Femur (tissue), 1 donor: ENCODE measurements at places on chromosomes 1 and 21.
A peak's percentile ranks its signal among the peaks of the same experiment; 100 is the strongest.

- DNase-seq, result no peak
Measured at GRCh38 chr1:214678386-214678785, 75.4 kb downstream of the CENPF start.

DNA sequence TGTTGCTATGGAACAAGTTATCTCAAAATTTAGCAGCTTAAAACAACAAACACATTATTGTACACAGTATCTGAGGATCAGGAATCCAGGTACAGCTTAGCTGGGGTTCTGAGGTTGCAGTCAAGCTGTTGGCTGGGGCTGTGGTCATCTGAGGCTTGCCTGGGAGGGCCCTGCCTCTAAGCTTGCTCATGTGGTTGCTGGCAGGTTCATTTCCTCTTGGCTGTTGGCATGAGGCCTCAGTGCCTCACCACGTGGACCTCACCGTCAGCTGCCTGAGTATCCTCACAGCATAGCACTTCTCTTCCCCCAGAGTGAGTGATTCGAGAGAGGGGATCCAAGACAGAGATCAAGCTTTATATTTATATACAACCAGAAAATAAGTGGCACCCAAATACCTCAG is 18.6 kb downstream of the NTPCR start:
- DNase-seq, result no peak

DNA sequence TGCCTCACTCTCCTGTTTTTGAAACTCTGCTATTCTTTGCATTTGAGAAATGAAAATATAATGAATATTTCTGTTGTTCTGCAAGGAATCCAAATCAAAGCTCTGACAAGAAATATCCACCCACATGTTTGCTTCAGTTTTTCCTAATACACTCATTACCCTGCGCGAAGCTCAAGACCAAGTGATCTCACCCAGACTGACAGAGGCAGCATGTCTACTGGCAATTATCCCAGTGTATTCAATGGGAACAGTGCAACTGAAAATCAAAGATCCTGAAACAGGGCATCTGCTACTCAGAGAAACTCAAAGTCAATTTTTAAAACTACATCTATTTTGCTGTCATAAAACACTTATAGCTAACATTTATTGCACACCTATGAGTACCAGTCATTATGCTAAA is 321.0 kb upstream of the LRRC7 start:
- peak; percentile 20 for DNase-seq

DNA sequence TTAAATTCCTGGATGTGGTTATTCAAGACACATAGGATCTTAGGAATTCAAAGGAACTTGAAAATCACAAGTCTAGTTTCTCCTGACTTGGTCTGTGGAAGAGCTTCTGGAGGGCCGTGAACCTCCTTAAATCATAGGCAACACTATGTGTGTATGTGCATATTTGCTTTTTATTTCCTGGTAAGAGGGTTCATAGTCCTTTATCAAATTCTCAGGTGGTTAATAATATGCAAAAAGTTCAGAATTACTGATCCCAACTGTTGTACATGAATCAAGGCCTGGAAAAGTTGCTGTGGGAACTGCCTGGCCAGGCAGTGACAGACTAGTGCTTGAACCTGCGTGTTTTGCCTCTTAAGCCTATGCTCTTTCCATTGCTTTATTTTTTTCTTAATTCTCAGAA is 12.9 kb downstream of the MTR start:
- DNase-seq, result no peak

DNA sequence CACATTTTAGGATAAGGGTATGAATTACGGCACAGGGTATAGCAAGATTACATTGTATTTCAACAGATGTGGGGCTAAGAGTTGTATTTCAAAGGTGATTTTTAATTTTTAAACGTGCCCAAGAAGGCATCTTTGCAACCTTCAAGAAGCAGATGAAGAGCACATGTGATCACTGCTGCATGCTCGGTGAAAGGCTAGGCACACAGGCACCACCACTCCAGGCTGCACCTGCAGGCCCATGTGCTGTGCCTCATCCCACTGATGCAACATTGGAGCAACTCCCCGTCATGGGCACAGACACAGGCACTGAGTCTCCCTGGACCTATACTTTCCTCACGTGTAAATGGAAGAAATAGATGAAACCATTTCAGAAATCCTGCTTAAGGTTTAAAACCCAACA is 23.5 kb downstream of the UBE2G2 start:
- no peak for DNase-seq

- DNase-seq, result no peak
Measured at GRCh38 chr1:231969076-231969475, 342.5 kb downstream of the DISC1 start.

- DNase-seq, result no peak
Measured at GRCh38 chr1:121458291-121459048, 273.7 kb downstream of the SRGAP2C start.

DNA sequence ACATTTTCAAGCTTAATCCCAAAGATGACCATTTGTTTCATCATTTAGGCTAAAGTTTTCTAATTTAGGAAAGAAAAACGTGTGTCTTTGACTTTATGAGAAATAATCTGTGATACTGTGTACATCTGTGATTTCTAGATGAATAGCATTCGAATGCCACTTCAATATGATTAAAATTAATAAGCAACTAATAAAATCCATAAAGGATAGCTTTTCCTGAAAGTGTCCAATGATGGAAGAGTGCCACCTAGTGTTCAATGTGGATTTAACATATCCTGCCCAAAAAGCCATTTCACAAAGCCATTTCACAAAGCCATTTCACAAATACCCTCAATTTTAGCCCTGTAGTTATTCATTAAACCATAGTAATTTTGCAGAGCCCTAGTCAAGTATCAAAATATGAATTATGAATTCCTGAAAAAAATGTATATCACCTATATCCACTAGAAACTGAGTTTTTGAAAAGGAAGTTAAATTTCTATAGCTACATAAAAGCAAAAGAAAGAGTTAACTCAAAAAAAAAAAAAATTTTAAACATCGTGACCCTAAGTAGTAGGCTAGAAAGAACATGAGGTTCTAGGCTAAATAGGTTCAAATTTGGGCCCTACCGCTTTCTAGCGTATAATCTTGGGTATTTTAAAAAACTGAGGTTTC is 19.1 kb downstream of the NME7 start:
- no peak for DNase-seq

- no peak for DNase-seq
Measured at GRCh38 chr1:116390195-116390594, 17.2 kb downstream of the ATP1A1 start.

DNA sequence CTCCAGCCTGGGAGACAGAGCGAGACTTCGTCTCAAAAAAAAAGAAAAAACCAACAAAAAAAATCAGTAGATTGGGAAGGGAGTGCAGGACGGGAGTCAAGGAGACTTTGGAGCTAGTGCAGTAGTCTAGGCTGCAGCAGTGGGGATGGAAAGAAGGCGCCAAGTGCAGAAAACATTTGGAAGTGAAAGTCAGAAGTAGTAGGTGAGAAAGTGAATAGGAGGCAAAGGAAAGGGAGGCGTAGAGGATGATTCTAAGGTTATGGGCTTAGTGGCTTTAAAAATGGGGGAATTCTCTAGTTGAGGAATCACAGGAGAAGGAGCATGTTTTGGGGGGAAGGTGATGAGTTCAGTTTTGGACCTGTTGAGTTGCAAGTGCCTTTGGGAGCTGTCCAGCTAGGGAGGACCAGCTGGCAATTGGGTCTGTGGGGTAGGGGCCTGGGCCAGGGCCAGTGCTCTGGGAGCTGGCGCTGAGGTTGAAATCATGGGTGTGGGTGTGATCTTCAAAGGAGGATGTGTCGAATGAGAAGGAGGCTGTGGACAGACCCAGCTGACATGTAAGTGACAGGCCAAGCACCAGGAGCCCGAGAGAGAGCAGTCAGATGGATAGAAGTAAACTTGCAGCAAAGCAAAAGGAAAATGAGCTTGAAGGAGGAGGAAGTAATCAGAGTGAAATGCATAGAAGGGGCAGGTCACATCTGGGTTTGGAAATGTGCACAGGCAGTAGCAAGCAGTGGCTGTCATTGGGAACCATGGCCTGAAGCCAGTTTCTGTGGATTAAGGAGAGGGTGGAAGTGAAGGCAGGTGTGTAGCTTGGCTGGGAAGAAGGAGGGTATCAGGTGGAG is 15.8 kb downstream of the TMCC2 start:
- no peak for DNase-seq

DNA sequence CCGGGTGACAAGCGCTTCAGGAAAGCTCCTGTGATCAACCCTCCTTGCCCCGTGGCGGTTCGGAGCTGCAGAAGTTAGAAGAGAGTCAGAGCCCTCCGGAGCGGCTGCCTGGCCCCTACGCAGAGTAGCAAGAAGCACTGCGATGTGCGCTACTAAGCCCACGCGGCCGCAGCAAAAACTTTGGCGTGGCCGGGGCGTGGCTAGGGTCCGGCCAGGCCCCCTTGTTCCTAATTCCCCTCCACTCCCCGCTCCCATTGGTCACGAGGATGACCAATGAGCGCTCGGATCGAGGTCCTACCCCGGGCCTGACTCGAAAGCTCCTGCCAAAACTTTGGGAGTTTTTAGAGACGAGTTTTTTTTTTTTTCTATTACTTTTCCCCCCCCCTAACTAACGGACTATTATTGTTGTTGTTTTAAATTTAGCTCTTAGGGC is at the start of gene HLX:
Gene HLX, plus strand, starts transcription at position 368 of the 433 bp plus-strand sequence. CDS start 415 bp downstream, outside the sequence.
- DNase-seq, result peak; percentile 96

DNA sequence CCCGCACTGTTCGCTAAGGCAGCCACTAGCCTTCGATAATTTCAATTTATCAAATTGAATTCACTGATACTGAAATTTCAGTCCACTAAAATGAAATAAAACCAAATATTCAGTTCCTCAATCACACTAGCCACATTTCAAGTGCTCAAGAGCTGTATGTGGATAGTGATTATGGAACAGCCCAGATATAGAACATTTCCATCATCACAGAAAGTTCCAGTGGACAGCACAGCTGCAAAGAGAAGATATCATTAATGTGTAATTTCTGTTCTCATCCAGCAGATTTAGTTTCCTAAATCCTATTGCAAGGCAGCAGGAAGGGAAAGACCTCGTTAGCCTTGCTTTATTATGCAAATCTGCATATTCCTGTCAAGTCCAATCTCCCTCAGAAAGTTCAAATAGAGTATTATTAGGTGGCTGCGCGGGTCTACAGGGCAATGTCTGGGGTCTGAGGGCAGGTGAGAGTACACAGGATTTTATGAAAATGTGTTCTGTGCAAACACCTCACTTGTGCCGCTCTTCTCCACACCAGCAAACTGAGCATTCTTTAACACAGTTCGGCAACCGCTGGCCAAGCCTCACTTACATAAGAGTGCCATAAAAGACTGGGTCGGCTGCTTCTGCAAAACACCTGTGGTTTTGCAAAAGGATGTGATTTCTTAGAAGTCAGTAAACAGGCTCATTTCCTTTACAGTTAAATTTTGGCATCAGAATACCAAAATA is 22.4 kb downstream of the CAPZB start:
- no peak for DNase-seq
